Muscle of arm (tissue), 14 donors: ENCODE measurements at places on chromosomes 5 and 9.

- DNase-seq: no peak
These were observed 20.4 kb downstream of the GOLPH3 start for GRCh38 chr5:32153723-32154122.

DNA sequence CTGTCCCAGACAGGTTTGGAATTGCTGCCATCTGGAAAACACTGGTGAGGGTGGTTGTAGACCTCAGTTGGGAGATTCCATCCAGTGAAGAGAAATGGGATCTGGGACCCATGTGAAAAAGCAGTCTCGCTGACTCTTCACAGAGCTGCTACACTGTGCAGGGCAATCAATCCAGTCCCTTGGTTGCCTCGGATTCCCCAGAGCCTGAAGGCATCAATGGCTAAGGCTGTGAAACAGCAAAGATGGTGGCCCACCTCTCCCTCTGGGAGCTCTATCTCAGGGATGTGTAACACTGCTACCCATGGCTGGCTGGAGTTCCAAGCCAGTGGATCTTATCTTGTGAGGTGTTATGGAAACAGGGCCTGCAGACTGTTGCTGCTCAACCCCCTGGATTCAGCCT, 256.1 kb downstream of the TMEM38B start:
- DNase-seq: no peak

GRCh38 chr9:85248514-85249312, 493.0 kb downstream of the AGTPBP1 start:
- no peak for DNase-seq

DNA sequence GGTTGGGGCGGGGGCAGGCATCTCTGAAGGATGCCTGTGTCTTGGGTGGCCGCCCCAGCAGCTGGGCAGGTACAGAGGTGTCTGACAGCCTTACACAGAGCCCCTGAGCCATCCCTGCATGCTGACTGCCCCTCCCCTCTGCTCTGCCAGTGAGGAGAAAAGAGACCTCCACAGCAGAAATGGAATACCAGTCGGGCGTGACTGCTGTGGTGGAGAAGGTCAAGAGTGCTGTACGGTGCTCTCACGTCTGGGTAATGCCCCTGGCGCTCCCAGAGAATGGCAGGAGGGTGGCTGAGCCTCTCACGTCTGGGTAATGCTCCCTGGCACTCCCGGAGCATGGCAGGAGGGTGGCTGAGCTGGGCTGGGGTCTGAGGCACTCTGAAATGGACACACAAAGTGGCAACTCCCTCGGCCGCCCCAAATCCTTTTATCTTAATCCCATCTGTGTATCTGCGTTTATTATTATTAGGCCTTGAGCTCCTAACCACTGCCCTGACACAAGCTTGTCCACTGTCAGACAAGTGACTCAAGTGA, 2.5 kb upstream of the RABL6 start:
- no peak for DNase-seq

DNA sequence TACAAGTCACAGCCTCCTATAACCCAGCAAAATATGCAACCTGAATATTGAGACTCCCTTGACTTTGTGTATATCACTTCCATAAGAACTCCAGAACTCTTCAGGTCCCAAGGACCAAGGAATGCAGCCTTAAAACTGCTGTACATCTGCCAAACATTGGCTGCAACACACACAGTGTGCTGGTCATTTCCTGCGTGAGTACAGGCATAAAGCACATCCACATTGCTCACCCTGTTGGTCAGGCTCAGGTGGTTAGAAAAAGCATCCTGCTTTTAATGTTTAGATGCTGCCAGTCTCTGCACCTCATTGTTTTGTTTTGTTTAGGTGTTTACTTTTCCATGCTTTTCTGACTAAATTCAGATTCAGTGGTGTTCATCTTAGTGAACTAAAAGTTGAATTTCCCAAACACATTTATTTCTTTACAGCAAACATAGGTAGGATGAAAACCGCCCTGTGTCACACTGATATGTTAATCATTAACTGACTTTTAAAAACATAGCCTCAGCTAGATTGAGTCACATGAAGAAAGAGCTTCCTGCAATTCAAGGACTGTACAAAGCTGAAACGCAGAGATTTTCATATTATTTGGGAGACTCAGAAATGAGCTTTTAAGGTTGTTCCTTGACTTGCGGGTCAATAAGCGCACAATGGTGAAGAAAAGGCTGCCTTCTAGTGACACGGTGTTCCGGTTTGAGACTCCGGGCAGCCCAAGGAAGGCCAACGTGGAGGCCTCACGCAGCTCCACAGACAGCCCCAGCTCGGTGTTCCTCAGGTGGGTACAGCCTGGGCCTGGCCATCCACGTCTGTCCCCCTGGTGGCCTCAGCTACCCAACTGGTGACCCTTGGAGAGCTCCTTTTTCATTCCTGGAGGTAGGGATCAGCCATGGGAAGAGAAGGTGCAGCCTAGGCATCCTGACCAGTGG, 52.2 kb upstream of the GRAMD2B start:
- no peak for DNase-seq

DNA sequence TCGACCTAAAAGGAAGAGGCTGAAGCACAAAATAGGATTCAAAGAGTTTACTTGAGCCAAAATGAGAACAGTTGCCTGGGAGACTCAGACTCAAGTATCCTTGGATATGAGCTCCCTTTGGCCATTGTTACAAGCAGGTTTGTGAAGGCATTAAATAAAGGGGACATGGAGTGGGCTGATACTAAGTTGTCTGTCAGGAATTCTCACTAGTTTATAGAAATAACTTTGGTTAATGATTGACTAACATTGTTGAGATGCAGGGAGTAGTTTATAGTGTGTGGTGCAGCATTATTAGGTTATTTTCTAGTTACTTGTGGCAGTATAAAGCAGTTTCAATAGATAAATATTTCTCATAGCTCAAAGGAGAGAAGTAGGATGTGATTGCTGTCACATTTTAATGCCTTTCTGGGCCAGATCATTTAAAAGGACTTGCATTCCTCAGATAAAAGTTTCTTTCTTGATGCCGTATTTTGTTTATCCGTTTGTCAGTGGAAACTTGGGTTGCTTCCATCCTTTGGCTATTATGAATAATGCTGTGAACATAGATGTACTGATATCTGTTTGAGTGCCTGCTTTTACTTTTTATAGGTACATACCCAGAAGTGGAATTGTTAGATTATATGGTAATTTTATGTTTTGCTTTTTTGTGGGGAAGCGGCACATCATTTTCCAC, 9.1 kb downstream of the AP3S1 start:
- DNase-seq: no peak

DNA sequence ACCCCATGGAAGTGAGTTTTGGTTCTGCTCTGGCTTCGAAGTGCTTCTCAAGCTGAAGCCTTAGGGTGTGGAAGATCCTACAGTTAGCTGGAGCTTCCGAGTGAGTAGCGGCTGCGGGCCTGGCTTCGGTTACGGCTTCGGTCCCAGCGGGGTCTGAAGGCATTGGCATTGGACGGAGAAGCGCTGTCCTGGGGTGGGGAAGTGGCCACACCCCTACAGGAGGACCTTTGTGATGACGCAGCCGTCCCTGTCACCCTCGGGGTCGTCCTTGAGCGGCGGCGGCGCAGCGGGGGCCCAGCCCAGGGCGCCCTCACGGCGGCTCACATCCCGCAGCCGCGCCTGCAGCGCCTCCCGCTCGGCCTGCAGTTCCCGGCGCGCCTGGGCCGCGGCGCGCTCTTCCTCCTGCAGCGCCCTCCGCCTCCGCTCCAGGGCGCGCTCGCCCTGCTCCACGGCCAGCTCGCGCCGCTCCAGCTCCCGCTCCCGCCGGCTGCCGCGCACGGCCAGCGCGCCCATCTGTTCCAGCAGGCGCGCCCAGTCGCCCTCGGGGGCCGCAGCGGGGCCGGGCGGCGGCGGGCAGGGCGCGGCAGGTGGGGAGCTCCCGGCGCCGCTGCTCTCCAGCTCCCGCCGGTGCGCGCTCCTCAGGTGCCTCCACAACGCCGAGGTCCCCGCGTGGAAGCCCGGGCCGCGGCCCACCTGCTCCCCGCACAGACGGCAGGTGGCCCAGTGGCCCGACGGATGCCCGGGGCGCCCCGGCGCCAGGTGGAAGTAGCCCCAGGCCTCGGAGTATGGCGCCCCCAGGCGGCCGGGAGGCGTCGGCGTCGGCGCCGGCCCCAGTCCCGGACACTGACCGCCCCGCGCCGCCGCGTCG, 9.9 kb downstream of the ZBED3 start:
- peak; percentile 75 for DNase-seq

- DNase-seq: no peak
These were observed 443.5 kb upstream of the CDH6 start for GRCh38 chr5:30749971-30750370.

DNA sequence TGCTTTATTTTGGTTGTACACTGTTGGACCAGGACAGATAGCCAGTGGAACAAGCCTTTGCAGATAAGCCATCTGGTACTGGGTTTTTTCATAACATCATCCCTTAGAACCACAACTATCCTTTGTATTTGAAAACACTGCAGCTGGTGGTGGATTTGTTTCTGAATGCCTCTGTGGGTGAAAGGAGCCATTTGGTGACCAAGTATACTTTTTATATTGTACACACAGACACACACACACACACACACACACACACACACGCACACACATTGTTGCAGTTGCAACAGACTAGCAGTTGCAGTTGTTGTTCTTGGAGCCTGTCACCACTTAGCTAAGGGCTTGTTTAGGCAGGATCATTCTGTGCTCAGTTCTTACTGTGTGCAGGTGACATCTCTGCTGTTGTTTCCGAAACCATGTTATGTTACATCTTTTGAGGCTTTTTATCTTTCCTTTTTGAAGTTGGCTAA, 22.9 kb upstream of the CAVIN4 start:
- no peak for DNase-seq

DNA sequence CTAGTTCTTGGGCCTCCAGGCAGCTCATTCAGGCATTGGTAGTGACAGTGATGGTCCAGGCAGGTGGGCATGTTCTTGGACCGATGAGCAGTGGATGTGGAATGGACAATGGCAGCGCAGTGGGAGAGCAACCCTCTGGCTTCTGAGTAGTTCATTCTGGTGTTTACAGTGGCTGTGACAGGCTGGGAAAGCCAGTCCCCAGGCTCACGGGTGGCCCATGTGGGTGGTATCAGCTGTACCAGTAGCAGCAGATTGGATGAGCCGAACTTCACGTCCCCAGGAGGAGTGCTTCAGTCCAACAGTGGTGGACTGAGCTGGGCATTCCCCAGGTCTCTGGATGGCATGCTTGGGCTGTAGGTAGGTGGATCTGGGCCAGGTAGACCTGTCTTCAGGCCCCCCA, 515.6 kb upstream of the ACO1 start:
- no peak for DNase-seq

GRCh38 chr9:115115117-115115880, 2.7 kb downstream of the TNC start:
- no peak for DNase-seq

DNA sequence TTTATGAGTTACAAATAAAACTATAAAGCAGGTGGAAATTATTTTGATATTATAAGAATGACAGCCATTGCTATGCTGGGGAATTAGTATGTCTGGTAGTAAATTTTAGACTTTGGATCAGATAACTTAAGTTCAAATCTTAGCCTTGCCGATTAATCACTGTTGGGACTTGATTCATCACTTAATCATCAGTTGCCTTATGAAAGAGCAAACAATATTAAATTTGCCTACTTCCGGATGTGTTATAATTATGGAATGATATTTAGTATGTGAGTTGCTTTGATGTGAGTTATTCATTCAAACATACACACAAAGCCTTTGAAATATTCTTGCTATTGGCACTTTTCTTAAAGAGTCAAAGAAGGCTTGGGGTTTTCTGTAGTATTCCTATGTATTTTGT, 717.7 kb downstream of the BRINP1 start:
- DNase-seq: no peak

DNA sequence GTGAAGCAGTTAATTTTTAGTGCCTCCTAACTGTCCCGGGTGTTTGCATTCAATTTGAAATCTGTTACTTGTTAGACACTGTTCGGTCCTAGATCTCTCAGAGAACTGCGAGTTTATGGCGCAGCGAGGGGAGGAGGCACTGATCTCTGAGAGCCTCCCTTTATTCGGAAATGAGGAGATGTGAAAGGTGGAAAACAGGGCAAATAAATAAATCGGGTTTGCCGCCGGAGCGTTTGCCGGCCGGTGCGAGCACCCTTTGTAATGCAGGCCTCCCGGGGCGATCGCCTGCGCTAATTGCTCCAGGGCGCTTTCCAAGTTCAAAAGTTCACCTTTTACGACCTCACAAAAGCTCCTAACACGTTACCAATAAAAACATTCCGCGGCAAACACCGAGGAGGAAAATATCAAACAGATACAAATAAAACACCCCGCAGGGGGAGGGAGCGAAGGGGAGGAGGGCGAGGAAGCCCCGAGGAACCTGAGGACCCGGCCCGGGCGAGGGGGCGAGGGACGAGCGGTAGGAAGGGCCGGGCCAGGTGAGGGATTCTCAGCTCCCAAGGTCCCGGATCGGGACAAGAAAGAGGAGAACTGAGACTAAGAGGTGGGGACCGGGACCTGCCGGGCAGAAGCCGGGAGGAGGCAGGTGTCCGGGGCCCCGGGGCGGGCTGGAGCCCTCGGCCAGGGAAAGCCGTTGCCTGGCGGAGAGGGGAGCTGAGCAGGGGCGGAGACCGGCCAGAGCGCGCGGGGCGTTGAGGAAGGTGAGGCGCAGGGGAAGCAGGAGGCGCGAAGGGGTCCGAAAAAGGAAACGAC, 1.4 kb downstream of the NR6A1 start:
- peak; percentile 35 for DNase-seq

DNA sequence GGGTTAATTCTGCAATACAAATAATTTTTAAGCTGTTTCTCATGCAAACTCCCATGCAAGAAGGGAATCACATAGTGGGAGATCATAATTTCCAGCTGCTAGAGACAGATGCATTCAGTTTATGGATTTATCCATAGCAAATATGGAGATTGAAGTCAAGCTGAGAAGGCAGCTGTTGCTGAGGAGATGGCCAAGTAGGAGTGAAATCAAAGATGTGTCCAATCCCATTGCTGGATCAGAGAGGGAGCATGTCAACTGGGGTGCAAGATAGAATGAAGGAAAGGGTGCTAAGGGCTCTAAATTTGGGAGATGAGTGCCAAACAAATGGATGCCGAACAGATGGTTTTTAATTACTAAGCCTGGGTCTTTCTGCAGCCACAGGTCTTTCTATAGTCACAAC, 504.5 kb downstream of the NFIB start:
- DNase-seq: no peak

GRCh38 chr5:73387601-73388305, 60.8 kb downstream of the FOXD1 start:
- peak; percentile 62 for DNase-seq

DNA sequence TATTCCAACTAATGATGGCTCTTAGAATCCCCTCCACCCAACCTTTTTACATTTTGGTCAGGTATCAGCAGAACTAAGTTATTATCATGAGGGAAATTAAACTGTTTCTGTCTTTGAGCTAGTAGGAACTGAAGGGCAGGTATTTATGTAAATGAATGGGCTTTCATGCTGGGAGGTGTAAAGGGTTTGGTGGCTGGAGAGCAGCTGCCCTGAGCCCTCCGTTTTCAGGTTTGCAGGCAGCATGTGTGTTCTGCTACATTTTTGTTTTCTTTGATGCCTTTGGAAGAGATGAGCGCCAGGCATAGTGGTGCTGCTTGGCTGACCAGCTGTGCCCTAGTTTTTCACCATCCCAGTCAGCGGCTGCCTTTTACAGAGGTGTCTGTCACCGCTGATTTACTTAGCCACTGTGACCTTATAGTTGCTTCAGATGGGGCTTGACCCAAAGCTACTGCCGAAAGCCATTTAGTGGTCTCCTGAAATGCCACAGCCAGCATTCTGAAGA, 231.9 kb downstream of the MAST4 start:
- no peak for DNase-seq
